NK-92 treated with Interleukin-12 subunit alpha and Interleukin-12 subunit beta, amount 100 ng/mL, for 24 hours (cell line): ENCODE measurements at places on chromosomes 16 and 17.
A peak's percentile ranks its signal among the peaks of the same experiment; 100 is the strongest.

GRCh38 chr17:48910370-48910769, 2.2 kb downstream of the UBE2Z start:
- DNase-seq = no peak

DNA sequence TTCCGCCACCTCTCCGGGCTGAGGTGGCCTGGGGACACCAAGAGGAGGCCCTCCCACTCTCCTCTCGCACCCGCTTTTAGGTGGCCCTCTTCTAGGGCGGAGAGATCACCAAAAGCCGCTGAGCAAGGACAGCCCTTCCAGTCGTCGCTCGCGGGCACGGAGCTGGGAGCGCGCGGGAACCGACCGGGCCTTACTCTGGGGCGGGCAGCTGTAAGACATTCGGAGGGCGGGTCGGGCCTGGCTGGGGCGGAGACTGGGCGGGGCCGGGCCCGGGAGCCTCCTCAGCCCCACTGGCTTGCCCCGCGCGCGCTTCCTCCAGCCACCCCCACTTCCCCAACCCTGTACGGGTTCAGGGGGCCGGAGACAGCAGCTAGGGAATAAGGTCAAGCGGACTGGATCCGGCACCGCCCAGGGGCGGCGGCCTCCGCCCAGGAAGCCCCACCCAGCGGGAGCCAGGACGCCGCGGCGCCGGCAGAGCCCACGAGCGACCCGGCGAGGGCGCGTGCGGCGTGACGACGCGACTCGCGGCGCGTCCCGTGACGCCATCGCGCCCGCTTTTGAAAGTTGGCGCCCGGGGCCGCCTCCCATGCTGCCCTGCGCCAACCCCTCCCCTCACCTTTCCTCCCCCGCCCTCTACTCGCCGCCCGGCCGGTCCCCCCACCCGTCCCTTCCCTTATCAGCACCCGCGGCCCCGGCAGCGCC, 351 bp upstream of the CTCF start:
- peak; percentile 98 for DNase-seq

- DNase-seq = no peak
Measured at GRCh38 chr16:84631886-84632285, 14.0 kb upstream of the COTL1 start.

GRCh38 chr17:73777131-73777449, 132.8 kb upstream of the SDK2 start:
- DNase-seq = no peak

- no peak for DNase-seq
Measured at GRCh38 chr17:77590951-77591735, 367.4 kb upstream of the TNRC6C start.

DNA sequence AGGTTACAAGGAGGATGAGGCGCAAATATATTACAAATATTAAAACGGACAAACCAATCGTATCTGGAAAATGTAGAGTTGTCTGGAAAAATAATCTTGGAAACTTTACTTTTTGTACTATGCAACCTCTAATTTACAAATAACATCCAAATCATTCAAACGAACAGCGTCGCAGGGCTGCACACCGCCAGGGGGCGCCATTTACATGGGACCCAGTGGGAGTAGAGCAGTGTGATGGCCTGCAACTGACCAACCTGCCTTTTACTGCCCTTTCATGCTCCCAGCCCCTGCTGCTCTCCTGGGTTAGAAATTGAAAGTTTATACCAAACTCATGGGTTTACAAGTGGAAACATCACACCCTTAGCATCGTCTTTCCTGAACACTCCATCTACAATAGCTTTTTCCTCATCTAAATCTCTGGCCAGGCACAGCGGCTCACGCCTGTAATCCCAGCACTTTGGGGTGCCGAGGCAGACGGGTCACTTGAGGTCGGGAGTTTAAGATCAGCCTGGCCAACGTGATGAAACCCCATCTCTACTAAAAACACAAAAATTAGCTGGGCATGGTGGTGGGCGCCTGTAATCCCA, 10.0 kb downstream of the PITPNC1 start:
- peak; percentile 60 for DNase-seq

GRCh38 chr16:51834133-51834532, 683.1 kb upstream of the SALL1 start:
- no peak for DNase-seq

GRCh38 chr17:80656590-80656989, 112.0 kb downstream of the RPTOR start:
- DNase-seq = no peak

DNA sequence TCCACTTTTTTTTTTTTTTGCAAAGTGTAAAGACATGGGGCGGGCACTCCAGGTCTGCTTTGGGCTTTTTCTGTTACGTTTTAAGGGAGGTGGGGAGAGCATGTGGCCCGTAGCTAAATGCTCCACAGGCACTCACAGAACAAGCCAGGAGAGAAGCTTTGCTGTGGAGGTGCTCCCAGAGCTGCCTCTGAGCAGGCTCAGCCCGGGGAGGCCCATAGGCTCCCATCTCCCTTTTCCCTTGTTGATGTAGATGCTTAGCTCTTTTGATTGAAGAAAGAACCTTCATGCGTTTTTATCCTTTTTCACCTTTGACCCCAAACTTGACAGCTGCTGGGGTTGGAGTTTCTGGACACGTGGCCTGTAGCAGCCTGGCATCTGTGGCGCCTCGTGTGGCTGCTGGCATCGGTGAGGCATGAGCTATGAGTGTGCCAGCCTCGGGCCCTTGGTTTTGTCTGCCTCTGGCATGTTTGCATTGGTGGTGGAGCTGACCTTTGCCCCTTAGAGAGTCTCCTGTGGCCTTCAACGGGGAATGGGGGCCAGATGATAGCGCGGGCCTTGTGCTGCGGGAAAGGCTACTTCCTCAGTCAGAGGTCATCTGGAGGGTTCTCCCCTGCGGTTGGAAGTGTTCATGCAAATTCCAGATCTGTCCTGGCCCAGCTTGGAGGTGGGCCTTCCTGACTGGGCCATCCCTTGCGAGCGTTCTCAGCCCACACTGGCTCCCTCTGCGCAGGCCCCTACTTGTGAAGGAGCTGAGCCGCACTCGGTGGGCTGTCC, 20.0 kb upstream of the IL17C start:
- DNase-seq = no peak

DNA sequence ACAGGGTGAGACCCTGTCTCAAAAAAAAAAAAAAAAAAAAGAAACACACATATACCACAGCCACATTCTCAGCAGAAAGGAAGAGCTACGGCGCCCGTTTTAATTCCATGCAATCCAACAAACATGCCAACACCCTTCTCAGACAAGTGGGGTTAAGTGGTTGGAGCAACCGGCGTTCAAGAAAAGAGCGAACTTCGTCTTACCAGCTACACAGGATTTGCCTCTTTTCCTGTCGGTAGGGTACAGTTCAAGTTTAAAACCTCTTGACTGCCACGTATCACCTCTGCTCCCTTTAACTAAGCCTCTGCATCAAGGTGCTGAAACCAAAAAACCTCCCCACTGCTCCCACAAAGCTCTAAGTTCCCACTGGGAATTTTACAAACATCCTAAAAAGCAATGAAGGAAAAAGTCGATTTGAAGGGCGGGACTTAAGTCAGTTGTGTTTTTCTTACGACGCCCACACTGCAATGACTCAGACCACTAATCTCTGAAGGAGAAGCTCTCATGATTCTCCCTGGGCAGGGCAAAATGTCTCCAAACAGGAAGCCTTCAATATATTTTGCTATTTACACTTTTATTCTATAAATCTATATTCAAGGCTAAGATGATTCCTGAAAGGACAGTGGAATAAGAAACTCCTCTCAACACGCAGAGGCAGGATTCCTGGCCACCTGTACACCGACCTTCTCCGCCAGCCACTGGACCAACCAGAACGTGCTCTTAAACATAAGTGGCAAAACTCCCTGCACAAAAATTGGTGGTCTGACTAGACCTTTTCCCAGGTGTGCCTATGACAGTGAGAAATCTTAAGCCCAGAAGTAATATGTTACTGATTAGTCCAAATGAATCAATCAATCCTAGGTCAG, 18.8 kb downstream of the SRP68 start:
- DNase-seq = no peak

DNA sequence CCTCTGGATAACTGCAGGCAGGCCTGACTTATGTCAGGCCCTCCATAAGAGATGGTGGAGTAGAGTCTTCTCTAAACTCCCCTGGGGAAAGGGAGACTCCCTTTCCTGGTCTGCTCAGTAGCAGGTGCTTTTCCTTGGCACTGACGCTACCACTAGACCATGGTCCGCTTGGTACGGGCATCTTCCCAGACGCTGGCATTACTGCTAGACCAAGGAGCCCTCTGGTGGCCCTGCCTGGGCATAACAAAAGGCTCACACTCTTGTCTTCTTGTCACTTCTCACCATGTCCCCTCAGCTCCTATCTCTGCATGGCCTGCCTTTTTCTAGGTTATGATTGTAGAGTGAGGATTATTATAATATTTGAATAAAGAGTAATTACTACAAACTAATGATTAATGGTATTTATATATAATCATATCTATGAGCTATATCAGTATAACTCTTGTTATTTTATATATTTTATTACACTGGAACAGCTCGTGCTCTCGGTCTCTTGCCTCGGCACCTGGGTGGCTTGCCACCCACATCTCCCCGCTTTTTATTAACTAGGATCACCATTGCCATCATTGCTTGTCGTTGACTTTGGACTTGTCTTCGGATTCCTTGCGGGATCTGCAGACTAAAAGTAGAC, 59.8 kb upstream of the ARL4D start:
- peak; percentile 10 for DNase-seq

DNA sequence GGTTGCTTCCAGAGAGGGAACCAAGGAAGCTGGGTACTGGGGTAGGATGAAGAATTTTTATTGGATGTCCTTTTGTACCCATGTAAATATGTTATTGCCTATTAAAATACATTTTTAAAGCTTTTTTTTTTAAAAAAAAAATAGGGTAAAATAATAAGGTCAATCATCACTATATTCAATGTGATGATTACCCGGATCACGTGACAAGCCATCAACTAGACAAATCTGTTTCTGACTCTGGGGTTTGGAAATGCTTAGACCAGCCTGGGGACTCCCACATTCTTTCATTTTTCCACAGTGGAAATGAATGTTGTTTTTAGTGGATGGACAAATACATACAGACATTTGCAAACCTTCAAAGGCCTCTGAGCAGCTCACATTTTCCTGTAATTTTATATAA, 79.9 kb upstream of the KIFC3 start:
- DNase-seq = no peak

DNA sequence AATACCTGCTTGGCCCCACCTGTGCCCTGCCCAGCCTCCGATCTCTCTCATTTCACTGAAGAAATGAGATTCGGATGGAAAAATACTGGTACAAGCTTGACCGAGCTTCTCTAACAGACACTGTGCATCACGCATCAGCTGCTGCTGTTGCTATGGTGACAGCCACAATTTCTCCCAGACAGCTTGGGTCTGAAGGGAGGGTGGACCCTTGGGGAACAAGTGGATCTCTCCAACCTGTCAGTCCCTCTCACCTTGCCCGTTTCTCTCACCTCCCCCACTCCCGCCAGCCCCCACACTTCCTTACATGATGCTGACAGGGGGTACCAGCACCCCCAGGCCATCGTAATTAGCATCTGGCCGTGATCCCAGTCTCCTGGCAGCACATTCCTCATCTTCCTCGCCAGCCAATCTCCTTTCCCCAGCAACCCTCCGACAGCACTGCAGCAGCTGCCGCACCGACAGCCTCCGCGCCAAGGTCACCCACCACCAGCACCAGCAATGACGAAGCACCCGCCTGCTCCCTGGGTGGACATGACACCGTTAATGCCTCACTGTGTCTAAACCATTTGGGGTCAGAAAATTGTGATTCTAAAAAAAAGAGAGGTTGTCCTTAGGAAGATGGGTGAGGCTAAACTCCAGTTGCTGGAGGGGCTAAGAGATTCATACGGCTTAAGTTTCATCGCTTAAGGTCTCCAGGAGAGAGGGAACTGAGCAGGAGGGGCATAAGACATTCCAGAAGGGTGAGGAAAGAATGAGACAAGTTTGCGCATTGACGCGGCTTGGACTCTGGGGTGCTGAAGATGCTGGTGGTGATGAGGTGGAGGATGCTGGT, 58.6 kb upstream of the TNRC6A start:
- DNase-seq = no peak

- no peak for DNase-seq
Measured at GRCh38 chr16:58882292-58882691, 148.2 kb upstream of the GOT2 start.

GRCh38 chr17:44359458-44360143, 4.1 kb downstream of the FAM171A2 start:
- no peak for DNase-seq

GRCh38 chr17:40859536-40859935, 7.5 kb downstream of the KRT12 start:
- no peak for DNase-seq

- peak; percentile 19 for DNase-seq
Measured at GRCh38 chr16:75305364-75306098, 54.1 kb upstream of the BCAR1 start.

GRCh38 chr17:29283961-29284360, 10.0 kb downstream of the NUFIP2 start:
- no peak for DNase-seq

- no peak for DNase-seq
Measured at GRCh38 chr16:27239026-27239425, 29.5 kb downstream of the NSMCE1 start.

- no peak for DNase-seq
Measured at GRCh38 chr17:2939714-2940351, 123.6 kb downstream of the OR1D5 start.

DNA sequence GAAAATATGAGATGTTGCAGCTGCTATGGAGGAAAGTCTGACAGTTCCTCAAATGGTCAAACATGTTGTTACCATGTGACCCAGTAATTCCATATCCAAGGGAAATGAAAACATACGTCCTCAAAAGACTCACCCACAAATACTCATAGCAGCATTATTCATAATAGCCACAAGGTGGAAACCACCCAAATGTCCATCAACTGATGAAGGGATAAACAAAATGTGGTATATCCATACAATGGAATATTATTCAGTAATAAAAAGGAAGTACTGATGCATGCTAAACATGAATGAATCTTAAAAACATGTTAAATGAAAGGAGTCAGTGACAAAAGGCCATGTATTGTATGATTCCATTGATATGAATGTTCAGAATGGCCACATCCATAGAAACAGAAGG, 140.2 kb downstream of the PITPNC1 start:
- no peak for DNase-seq

DNA sequence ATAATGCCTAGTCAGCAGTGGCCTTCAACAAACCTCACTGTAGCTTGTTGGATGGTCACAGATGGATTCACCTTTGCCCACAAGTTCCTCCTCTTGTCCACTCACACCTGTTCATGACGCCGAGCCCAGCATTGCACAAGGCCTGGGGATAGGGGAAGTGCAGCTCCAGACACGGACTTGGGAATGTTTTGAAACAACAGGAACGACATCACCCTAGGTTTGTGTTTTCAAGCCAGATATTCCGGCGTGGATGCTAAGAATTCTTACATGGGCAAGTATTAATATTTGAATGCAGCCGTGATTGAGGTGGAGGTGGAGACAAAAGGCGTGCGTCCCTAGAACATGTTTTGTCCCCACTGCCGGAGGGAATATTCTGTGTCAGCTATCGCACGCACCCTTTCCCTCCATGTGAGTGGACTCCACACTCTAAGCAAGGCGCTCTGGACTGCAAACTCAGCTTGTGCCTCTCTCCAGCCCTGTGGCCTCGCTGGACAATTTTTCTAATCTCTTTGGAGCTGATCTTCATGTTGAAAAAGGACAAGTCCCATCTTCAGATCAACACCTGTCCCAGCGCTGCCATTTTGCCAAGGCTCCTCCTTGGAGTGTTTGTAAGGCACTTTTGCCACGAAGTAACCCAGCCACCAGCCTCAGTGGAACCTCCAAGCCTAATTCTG, 2.0 kb upstream of the BANP start:
- DNase-seq = no peak
